ENCODE measurements at places on chromosomes 3 and 15.

GRCh38 chr3:170814822-170815221 is 55.2 kb downstream of the RPL22L1 start:
- DNase-seq: no peak

GRCh38 chr15:101810876-101811275 is 1.1 kb upstream of the OR4F15 start:
- DNase-seq: peak; percentile 29

DNA sequence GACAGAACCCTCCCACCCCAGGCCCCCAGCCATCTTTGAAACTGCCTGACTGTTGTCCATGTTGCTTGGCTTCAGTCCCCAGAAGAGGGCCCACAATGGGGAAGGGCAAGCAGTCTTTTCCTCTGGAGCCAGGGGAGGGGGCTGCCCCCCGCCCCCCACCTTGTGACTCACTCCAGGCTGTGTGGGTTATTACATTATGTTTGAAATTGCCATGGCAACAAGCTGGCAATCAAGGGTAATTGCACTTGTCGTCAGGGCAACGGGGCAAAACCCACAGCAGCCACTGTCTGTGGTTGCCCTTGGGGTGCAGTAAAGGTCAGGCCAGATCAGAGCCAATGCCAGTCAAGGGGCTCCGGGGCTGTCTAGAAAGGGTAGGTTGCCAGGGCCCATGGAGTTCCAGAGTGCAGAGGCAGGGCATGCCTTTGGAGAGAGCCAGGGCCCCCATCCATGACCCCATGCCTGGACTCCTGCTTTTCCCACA is 3.1 kb upstream of the CAMKV start:
- no peak for DNase-seq

DNA sequence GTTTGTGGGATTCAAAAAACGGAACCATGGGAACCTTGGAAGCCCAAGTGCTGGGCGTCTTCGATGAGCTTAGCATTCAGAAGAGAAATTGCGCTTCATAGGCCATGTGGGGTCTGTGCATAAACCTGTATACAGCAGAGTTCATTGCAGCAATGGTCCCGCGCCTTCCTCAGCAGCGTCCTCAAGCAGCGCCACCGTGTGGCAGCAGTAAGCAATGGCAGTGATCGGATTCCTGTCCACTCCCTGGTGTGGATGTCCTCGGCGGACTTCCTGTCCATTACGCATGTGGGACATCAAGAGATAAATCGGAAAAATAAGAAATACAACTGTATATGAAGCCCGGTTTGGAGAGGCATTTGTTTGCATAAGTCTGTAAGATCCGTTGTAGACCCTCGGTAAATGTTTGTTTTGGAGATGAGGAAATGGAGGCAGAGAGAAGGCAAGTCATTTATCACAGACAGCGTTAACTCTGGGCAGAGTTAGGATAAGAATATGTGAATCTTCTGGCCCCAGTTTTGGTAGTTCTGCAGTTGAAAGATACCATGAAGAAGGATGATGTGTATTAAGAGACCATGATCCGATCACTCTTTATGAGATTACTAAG is 57.7 kb downstream of the CNTN4 start:
- peak; percentile 34 for DNase-seq

- DNase-seq: no peak
These were observed 16.3 kb upstream of the LMCD1 start for GRCh38 chr3:8485141-8485870.

- no peak for DNase-seq
These were observed 8.1 kb upstream of the SRPRB start for GRCh38 chr3:133797396-133798105.

- DNase-seq: peak; percentile 52
These were observed 1.3 kb downstream of the FEM1B start for GRCh38 chr15:68278595-68279405.

GRCh38 chr3:197028728-197029510 is 698 bp downstream of the MELTF start:
- DNase-seq: no peak

- DNase-seq: no peak
These were observed 3.2 kb downstream of the HIGD2B start for GRCh38 chr15:72682772-72683171.

- no peak for DNase-seq
These were observed 978 bp upstream of the RSL24D1 start for GRCh38 chr15:55197719-55198118.

- no peak for DNase-seq
These were observed 163.4 kb upstream of the PPP2R3A start for GRCh38 chr3:135802171-135802570.

- peak; percentile 52 for DNase-seq
These were observed 36.9 kb downstream of the RFTN1 start for GRCh38 chr3:16476636-16477035.

GRCh38 chr15:47206358-47206978 is 510.8 kb upstream of the SEMA6D start:
- DNase-seq: no peak

GRCh38 chr3:44680921-44681455 is 31.5 kb upstream of the ZNF502 start:
- DNase-seq: no peak

DNA sequence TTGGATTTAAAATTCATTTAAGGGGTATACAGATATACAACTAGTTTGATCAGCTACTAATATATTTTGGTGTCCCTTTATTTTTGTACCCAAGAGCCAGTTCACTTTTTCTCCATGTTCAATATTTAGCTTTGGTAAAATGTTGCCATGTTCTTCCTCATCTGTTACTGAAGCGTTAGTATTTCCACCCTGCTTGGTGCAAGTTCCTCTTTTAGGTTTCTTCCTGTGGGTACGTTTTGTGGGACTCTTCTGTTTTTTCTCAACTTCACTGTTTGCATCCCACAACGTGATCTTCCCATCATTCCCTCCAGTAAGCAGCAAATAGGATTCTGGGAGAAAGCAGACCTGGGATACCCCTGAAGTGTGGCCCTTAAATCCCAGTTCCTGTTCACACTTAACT is 14.1 kb downstream of the WDR53 start:
- no peak for DNase-seq

GRCh38 chr3:22779737-22780136 is 423.4 kb upstream of the UBE2E2 start:
- DNase-seq: no peak

DNA sequence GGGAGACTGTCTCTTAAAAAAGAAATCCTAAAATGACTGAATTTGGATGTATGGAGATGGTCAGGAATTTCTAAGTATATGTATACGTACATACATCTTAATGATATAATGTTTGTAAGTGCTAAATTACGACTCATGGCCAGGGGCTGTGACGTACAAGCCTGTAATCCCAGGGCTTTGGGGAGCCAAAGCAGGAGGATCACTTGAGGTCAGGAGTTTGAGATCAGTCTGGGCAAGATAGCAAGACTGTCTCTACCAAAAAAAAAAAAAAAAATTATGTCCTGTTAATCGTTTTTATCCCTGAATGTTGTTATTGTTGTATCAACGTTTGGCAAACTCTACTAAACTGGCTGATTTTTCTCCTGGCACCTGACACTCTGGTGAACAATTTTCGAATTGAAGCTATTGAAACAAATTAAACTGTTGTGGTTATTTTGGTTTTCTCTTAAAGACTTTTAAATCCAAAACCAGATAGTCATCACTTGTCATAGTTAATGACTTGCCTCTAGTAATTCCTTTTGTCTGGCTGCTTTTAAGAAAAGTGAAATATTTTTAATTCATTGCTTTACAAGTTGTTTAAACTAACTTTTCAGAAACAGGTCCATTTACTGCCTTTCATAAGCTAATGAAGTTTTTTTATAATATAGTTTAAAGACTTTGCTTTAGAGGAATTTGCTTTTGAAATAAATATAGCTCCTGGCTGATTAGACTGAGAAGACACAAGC is 7.0 kb downstream of the MORF4L1 start:
- peak; percentile 19 for DNase-seq

DNA sequence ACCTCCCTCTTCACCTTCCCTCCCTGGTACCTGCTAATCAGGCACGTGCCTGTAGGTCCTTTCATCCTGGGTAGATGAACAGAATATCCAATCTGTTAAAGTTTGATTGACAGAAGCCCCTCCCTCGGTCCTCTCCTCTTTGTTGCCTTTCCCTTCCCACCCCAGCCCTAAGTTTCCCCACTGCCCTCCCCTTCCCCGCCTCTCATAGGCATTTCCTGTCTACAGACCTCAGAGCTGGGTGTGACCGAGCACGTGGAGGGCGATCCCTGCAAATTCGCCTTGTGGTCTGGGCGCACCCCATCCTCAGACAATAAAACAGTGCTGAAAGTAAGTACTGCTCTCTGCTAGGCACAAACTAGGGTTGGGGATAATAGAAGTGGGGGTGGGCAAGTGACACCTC is 239.2 kb upstream of the UMPS start:
- no peak for DNase-seq

DNA sequence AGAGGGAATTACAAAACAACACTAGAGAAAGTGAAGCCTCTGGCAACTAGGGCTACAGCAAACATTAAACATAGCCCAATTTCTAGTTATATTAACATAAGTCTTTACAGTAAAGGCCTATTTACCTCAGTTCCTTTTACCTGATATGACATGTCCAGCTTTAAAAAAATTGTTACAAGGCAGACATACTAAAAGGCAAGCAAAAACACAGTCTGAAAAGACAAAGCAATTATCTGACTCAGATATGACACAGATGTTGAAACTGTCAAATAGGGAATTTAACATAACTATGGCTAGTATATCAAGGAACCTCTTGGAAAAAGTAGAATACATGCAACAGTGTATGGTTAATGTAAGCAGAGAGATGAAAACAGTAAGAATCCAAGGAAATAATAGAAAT is 238.6 kb downstream of the RAP2B start:
- DNase-seq: no peak

- DNase-seq: no peak
These were observed 299.1 kb upstream of the TLE3 start for GRCh38 chr15:70396807-70397206.

DNA sequence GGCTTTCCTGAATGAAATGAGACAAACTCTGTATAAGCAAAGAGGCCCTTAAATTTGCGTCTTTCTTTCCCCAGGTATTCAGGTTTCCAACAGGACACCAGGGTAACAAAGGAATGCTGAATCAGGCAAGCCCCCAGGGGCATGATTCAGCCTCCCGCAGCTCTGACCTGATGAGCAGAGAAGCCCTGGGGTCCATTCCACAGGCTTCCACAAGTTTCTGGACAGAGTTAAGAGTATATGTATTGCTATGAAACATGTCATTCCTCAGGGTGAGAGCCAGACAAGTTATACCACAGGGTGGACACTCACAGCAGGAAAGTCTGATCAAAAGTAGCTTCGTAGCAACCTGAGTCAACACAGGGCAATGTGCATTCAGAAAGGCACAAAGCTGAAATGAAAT is 68.1 kb upstream of the CTNNB1 start:
- DNase-seq: no peak

DNA sequence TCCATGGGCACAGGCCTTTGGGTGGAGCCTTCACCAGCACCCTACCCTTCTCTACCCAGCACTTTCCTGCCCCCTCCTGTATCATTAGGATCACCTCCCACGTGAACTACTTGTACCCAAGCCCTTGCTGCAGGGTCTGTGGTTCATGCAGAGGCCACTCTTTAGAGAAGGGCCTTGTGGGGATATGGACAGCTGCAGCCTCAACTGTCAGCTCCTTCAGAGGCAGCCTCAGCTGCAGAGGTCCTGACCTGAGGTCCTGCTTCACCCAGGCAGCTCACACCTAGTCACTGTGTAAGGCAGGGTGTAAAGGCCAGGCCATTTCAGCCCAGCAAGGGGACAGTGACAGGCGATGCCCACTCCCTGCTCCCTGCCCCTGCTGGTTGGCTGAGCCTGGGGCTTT is 448.6 kb upstream of the PROK2 start:
- DNase-seq: no peak

Measured in SJCRH30 (cell line).